Body of pancreas (tissue), 4 donors: ENCODE measurements at places on chromosomes 11 and 22.

DNA sequence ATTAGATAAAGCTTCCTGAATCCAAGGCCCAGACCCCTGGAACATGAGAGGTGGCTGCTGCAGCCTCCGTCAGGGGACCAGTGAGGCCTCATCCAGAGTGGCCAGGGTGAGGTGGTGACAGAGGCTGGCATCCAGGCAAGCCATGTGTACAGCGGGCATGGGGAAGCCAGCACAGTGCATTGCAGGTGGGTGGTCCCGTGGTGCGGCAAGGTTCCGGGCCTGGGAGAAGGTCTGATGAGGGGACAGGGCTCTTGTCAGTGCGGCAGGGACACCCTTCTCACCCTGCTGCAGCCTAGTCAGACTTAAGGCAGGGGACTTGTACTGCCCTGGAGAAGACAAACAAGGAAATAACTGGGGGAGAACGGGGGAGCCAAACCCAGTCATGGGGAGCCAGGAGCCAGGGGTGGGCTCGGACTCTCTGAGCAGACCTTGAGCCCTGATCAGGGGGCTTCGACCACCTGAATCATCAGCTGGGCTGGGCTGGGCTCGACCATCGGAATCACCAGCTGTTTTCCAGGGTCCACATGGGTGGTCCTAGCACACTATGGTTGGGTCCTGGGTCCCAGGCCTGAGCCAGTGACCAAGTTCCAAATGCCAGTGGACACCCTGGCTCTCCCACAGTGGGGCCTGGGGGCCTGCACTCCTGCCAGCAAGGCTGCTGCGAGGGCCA, 5.1 kb downstream of the TTC38 start:
- no peak overlapping the region for H3K27ac ChIP-seq
- no peaks in the 10 kb centered on the region for H3K27me3 ChIP-seq
- peaks cover 16% of the 10 kb centered on the region for H3K36me3 ChIP-seq
- H3K4me3 ChIP-seq: no peak overlapping the region
- no peak for DNase-seq
- H3K4me1 ChIP-seq: peaks cover 19% of the 10 kb centered on the region

DNA sequence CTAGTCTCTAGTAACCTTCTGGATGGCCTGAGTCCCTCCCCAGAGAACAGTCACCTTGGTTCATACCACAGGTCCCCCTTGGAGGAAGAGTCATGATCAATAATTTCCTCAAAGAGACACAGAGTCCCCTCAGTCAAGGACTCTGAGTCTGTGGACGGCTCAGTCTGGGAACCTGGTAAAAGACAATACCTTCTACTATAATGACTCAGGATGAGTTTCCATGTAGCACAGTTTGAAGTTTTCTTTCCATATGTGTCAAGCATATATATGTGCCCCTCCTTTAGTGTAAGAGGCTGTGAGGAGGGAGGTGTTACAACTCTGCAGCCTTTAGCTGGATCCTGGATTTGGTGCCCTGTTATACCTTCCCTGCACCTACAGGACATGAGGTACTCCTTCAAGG, 54.4 kb upstream of the TSKU start:
- no peak overlapping the region for H3K27ac ChIP-seq
- no peaks in the 10 kb centered on the region for H3K27me3 ChIP-seq
- H3K36me3 ChIP-seq: no peaks in the 10 kb centered on the region
- no peaks in the 10 kb centered on the region for H3K4me1 ChIP-seq

DNA sequence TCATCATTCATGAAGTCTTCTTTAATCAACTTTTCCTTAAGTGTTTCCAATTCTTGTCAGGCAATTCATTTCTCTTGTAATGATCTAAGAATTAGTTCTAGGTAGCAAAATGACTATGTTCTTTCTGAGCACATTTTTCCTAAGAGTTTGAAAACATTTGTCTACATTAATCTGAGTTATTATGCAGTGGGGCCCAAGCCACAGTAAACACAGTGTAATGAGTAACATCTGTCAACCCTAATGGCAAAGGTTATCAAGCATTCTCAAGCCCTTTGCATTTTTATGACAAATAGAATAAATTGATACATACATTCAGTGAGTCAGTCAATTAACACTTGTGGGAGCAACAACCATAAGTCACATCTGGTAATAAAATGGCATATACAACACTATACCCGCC, 106.7 kb upstream of the ZC3H12C start:
- no peaks in the 10 kb centered on the region for H3K27me3 ChIP-seq
- no peak for DNase-seq
- H3K36me3 ChIP-seq: no peaks in the 10 kb centered on the region

- H3K27me3 ChIP-seq: no peaks in the 10 kb centered on the region
- no peaks in the 10 kb centered on the region for H3K36me3 ChIP-seq
- no peak overlapping the region for H3K27ac ChIP-seq
- H3K4me1 ChIP-seq: peaks cover 17% of the 10 kb centered on the region
- no peak for DNase-seq
Observed at GRCh38 chr11:9733212-9733611, 69.3 kb downstream of the SWAP70 start.

DNA sequence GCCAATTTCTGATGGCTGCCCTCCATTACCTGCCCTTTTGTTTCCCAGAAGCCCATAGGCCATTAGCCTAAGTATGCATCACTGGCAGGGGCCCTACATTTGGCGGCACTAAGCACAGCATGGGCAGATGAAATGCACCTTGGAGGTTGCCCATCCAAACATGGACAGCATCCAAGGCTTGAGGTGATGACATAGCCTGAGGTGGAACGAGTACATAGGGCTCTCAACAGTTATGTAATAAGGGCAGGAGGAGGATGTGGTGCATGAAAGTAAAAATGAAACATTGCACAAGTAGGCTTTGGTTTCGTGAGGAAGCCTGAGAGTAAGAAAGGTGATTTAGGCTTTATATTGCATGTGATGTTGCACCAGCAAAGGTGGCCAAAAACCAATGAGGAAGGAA, 148.1 kb downstream of the FAM76B start:
- DNase-seq: no peak
- no peaks in the 10 kb centered on the region for H3K4me1 ChIP-seq
- no peak overlapping the region for H3K27ac ChIP-seq
- no peaks in the 10 kb centered on the region for H3K27me3 ChIP-seq

GRCh38 chr11:33931067-33931466, 39.2 kb upstream of the LMO2 start:
- no peaks in the 10 kb centered on the region for H3K27me3 ChIP-seq
- no peaks in the 10 kb centered on the region for H3K36me3 ChIP-seq
- H3K4me1 ChIP-seq: peaks cover 3% of the 10 kb centered on the region
- DNase-seq: no peak
- no peak overlapping the region for H3K27ac ChIP-seq

- peaks cover 12% of the 10 kb centered on the region for H3K36me3 ChIP-seq
- DNase-seq: no peak
- H3K4me3 ChIP-seq: no peak overlapping the region
- H3K27me3 ChIP-seq: no peaks in the 10 kb centered on the region
- H3K27ac ChIP-seq: no peak overlapping the region
Observed at GRCh38 chr11:70333261-70333660, 62.8 kb downstream of the PPFIA1 start.

DNA sequence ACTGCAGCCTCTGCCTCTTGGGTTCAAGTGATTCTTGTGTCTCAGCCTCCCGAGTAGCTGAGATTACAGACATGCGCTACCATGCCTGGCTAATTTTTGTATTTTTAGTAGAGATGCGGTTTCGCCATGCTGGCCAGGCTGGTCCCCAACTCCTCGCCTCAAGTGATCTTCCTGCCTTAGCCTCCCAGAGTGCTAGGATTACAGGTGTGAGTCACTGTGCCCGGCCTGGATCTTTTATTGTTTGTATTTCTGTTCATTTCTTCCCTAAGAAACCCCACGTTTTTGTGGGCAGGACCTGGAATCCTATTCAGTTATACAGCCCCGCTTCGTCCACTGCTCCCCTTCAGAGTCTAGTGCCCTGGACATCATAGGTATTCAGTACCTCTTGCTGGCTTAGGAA, 28.7 kb downstream of the ZBTB16 start:
- H3K27ac ChIP-seq: peak overlapping the region; percentile 3
- no peaks in the 10 kb centered on the region for H3K27me3 ChIP-seq
- DNase-seq: no peak
- H3K36me3 ChIP-seq: no peaks in the 10 kb centered on the region
- H3K4me3 ChIP-seq: no peak overlapping the region
- peaks cover 100% of the 10 kb centered on the region for H3K4me1 ChIP-seq

GRCh38 chr11:117752071-117752470, 44.9 kb downstream of the DSCAML1 start:
- no peaks in the 10 kb centered on the region for H3K4me1 ChIP-seq
- no peak overlapping the region for H3K27ac ChIP-seq
- no peaks in the 10 kb centered on the region for H3K27me3 ChIP-seq
- DNase-seq: no peak

DNA sequence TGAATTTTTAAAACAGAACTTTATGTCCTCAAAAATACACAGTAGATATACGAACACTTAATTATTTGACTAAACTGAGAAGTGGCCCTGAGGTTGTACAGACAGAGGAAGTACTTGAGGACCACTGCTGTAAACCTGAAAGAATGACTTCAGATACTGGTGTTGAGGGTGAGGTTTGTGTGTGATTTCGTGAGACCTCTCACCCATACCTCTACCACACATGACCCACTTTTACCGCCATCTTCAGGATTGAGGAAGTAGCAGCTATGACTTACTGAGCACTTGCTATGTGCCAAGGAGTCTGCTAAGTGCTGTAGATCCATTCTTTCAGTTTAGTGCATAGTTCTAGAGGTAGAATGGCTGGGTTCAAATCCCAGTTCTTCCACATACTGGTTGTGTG, 21.9 kb downstream of the MMP13 start:
- H3K27me3 ChIP-seq: no peaks in the 10 kb centered on the region
- H3K27ac ChIP-seq: no peak overlapping the region
- no peaks in the 10 kb centered on the region for H3K36me3 ChIP-seq
- no peak overlapping the region for H3K4me3 ChIP-seq
- peaks cover 12% of the 10 kb centered on the region for H3K4me1 ChIP-seq

GRCh38 chr11:96341211-96342013, 1.6 kb downstream of the MAML2 start:
- peaks cover 37% of the 10 kb centered on the region for H3K4me1 ChIP-seq
- peak; percentile 51 for DNase-seq
- H3K4me3 ChIP-seq: peak overlapping the region; percentile 3
- no peaks in the 10 kb centered on the region for H3K27me3 ChIP-seq

DNA sequence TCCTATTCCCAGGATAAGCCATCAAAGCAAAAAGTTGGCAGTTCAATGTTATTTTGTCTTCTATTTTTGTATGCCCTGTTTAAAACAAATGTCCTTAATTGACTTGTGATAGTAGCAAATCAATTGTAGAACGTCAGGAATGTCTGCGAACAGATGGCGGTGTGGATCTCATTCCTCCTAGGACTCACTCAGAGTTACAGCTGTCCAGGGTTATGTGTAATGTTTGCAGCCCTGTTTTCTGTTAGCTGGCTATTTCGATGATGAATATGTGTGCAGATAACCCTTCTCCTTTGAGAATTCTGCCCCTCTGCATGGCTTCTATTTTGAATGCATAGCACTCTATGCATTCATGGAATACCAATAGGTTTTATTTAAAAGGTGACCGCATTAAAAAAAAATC, 1248.0 kb upstream of the CNTN5 start:
- no peaks in the 10 kb centered on the region for H3K4me1 ChIP-seq
- H3K27ac ChIP-seq: no peak overlapping the region
- H3K4me3 ChIP-seq: no peak overlapping the region
- no peaks in the 10 kb centered on the region for H3K27me3 ChIP-seq

DNA sequence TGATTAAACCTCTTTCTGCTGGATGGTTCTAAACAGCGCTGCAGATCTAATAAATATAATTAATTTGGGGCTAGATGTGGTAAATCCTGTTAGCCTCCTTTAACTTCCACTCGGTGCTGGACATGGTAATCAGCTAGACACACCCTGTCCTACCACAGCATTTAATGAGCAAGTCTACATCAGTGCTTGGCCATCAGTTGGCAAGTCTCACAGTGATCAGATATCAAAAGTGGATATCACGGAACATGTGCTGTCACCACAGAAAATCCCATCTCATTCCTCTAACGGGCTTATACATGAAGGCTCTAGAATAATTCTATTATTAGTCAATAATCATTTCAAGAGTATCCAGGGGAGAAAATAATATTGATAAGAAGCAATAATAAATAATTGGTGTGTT, 5.6 kb upstream of the USP28 start:
- no peaks in the 10 kb centered on the region for H3K27me3 ChIP-seq
- peaks cover 5% of the 10 kb centered on the region for H3K4me1 ChIP-seq
- H3K27ac ChIP-seq: no peak overlapping the region
- no peak for DNase-seq
- no peaks in the 10 kb centered on the region for H3K36me3 ChIP-seq
- H3K4me3 ChIP-seq: no peak overlapping the region

GRCh38 chr22:37462983-37463382, 23.2 kb downstream of the MFNG start:
- DNase-seq: no peak
- H3K4me1 ChIP-seq: no peaks in the 10 kb centered on the region
- no peaks in the 10 kb centered on the region for H3K27me3 ChIP-seq
- H3K36me3 ChIP-seq: no peaks in the 10 kb centered on the region

- peak overlapping the region; percentile 97 for H3K27ac ChIP-seq
- no peaks in the 10 kb centered on the region for H3K36me3 ChIP-seq
- DNase-seq: no peak
- H3K4me1 ChIP-seq: peaks cover 17% of the 10 kb centered on the region
Observed at GRCh38 chr11:36507824-36508489, 2.1 kb downstream of the TRAF6 start.

- H3K27me3 ChIP-seq: no peaks in the 10 kb centered on the region
- no peaks in the 10 kb centered on the region for H3K36me3 ChIP-seq
- peak within 1 kb of the TSS; percentile 96 for H3K4me3 ChIP-seq
- peak within 1 kb of the TSS; percentile 92 for H3K27ac ChIP-seq
- DNase-seq: no peak
Observed at GRCh38 chr11:2376751-2377451, at the start of gene CD81. CD81 (plus strand) TSS chr11:2377310; CDS start chr11:2377550, 240 bp downstream.

DNA sequence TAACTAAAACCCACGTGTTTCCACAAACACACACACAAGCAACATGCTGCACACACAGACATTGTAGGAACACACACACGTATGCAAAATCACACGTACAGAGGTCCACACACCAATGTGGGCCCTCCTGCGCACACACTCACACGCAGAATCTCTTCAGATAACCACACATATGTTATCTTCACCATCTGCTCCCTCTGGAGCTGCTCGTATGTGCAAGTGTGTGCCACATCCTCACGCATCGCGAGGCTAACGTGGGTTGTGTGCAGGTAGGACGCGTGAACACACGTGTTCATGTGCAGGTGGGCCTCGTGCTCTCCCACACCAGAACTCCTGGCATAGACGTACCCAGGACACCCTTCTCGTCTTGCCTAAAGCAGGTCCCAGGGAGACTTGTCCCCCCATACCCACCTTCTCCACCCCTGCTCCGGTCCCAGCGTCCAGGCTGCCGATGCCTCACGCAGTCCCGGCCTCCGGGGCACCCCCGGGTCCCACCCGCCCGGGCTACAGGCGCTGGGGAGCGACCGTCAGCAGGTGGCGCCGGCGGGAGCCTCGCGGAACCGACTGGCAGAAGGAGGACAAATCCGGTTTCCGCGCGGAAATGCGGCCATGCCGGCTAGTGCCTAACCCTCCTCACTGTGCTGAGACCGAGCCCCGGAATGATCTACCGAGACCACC, 10.3 kb upstream of the IGSF9B start:
- H3K27ac ChIP-seq: no peak overlapping the region
- peaks cover 6% of the 10 kb centered on the region for H3K27me3 ChIP-seq
- DNase-seq: peak; percentile 60

GRCh38 chr22:19960491-19961200, 19.0 kb upstream of the TXNRD2 start:
- H3K4me3 ChIP-seq: no peak overlapping the region
- peaks cover 58% of the 10 kb centered on the region for H3K4me1 ChIP-seq
- H3K36me3 ChIP-seq: no peaks in the 10 kb centered on the region

- no peaks in the 10 kb centered on the region for H3K27me3 ChIP-seq
- H3K36me3 ChIP-seq: no peaks in the 10 kb centered on the region
- peaks cover 6% of the 10 kb centered on the region for H3K4me1 ChIP-seq
- DNase-seq: peak; percentile 52
Observed at GRCh38 chr11:70826541-70827335, 425.6 kb downstream of the SHANK2 start.

- peaks cover 57% of the 10 kb centered on the region for H3K4me1 ChIP-seq
- H3K36me3 ChIP-seq: no peaks in the 10 kb centered on the region
- H3K27ac ChIP-seq: peak overlapping the region; percentile 87
- H3K4me3 ChIP-seq: peak overlapping the region; percentile 85
Observed at GRCh38 chr11:67468056-67468455, 995 bp downstream of the TMEM134 start.
